Fibroblast of skin of scalp (primary cell): ENCODE measurements at places on chromosomes 3 and 15.
A peak's percentile ranks its signal among the peaks of the same experiment; 100 is the strongest.

GRCh38 chr3:31432897-31433678, 99.6 kb upstream of the STT3B start:
- DNase-seq, result no peak

DNA sequence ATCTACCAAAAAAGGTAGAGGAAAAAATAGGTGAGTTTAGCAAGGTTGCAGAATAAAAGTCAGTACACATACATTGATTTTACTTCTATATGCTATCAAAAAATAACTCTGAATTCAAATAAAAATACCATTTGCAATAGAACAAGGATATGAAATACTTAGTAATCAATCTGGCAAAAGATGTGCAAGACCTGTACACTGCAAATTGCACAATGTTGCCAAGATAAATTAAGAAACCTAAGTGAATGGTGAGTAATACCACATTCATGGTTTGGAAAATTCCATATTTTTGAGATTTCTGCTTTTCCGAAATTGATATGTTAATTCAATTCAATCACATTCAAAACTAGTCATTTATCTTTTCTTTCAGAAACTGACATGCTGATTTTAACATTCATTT, 464.8 kb downstream of the EPHA3 start:
- no peak for DNase-seq

DNA sequence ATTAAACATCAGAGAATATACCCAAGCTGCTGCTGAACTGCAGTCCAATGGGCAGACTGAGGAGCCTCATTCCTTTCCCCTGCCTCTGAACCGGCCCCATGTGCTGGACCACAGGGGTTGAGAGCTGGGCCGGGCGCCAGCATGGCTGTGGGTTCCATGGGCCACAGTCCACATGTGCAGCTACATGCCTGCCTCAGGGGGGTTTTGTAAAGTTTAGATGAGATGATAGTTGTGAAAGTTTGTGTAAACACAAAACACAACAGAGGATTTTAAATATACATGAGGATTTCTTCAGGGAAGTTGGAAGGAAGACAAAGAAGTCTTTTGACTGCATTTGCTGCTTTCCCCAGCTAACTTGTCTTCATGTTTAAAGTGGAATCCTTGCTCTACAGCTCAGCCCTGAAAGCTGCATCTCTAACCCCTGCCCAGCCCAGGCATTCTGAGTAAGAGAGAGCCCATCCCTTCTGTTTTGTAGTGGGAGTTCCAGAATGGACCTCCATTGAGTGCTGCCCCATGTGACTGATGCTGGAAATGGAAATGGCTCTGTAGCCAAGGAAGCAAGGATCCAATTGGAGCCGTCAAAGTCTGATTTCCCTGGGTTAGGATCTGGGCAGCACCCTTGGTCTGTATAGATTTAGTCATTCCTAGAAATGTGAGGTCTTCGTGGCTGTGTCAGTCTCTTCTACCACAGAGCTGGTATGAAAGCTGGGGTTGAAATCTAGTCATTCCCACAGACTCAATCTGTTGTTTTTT, 17.5 kb downstream of the SLC12A8 start:
- peak; percentile 93 for DNase-seq

DNA sequence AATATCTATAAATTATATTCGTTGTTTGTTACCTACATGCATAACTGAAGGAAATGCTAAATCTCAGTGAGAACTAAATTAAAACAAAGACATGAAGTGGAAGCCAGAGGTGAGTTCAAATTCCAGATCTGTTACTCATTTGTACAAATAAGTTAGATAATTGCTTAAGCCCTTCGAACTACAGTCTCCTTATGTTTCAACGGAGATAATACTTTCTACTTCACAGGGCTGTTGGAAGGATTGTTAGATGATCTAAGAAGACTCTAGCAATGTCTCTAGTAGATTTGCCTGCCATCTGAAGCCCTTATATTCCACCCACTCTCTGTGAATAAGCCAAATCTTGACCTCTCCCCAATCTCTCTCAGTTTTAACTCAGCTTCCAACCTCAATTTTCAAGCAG, 125.8 kb downstream of the P2RY1 start:
- DNase-seq, result no peak

DNA sequence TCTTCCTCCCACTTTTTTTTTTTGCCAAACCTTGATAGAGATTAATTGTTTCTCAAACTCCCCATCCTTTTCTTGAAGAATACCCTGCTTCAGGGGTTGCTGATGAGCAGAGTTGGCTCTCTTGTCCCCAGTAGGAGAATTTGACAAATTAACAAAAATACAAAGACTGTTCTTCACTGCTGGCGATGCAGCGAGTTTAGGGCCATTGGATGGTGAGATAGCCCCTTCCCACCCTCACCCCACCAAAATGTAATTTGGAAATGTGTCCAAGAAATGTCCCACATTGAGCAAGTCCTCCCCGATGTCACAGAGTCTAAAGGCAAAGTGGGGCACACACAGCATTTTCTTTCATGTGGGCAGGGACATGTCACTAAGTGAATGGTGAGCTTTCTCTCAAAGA, 136.0 kb upstream of the RARB start:
- no peak for DNase-seq

DNA sequence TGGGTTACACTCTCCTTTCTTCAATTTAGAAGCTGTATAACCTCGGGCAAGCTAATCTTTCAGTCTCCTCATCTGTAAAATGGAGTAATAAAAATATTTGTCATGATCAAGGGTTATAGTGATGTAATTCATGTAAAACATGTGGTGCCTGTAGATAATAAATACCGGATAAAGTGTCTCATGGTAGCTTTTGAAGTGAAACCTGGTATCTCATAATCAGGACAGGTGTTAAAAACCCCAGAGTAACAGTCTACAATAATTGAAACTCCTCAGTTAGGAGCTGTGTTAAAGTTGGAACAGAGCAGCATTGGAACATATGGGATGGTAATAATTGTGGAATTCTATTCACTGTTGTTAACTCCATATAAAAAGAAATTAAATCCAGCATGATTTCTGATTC, 884 bp upstream of the KNL1 start:
- DNase-seq, result no peak

DNA sequence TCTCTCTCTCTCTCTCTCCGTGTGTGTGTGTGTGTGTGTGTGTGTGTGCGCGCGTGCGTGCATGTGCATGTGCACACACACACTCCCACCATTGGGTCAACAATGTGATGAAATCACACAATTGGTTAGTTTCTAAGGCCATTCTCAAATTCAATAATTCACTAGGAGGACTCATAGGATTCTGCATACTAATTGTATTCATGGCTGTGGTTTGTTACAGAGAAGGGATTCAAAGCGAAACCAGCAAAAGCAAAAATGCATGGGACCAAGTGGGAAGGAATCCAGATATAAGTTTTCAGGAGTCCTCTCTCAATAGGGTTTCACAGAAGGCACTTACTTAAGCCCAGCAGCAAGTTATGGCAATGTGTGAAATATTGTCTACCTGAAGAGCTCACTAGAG, 515.0 kb downstream of the PYDC2 start:
- DNase-seq, result no peak

DNA sequence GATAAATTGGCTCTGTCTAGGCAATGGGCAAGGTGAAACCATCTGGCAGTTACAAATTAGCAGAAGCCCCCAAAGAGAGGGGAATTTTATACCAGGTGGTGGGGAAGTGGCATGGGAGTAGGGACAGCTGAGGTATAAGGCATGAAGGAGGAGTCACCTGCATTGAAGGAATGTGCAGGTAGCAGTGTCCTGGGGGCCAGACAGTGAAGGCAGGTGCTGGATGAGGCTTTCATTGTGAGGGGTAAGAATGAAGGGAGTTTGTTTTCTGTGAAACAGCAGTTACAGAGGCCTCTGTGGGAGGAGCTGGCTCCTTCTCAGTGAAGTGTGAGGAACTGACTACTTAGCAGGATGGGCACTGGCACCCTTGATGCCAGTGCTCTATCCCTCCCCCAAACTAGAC, 19.1 kb upstream of the PXYLP1 start:
- no peak for DNase-seq

GRCh38 chr3:187811585-187812250, 66.5 kb upstream of the BCL6 start:
- peak; percentile 53 for DNase-seq

DNA sequence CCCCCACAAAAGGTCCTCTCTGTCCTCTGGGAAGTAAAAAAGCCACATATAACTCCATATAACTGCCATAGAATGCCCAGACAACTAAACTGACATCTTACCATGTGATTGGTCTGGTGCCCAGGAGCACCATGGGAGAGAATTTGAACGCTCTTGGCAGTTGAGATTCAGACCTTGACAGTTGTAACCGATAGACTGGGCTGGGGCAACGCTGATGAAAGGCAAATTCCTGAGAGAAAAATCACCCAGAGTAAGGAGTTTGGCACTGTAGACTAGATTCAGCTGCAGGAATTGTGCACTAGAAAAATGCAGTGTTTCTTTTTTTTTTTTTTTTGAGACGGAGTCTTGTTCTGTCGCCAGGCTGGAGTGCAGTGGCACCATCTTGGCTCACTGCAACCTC, 240.5 kb downstream of the SOX2 start:
- DNase-seq, result peak; percentile 27

DNA sequence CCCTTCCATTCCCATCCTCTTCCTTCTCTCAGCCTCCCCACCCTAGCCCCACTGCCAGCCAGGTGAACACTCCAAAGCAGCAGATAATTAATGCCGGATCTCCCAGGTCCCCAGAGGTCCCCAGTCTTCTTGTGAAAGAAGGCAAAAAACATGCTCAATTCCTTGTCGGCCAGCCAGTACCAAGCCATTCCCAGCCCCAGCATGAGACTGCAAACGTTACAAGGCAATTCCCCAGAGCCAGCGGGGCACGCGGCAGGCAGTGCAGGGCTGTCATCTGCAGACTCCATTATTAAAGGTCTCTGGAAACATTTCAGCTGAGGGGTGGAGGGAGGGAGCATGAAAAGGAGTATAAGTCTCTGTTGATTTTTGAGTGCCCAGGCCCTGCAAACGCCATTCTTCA, 117.8 kb downstream of the XXYLT1 start:
- peak; percentile 59 for DNase-seq

DNA sequence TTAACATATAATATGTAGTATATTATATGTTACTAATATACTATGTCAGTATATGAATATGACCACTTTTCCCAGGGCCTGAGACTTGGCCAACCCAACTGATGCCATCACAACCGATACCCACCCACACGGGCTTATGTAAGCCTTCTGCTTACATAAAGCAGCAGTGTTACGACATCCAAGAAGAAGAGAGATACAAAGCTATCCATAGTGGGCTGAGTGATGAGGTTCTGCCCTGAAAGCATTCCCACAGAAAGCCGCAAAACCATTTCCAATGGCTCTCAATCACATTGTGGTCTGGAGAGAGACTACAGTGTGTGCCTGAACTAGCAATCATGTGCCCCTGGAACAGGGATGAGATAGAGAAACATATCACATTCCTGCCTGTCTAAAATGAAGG, 177.9 kb downstream of the PLOD2 start:
- no peak for DNase-seq

DNA sequence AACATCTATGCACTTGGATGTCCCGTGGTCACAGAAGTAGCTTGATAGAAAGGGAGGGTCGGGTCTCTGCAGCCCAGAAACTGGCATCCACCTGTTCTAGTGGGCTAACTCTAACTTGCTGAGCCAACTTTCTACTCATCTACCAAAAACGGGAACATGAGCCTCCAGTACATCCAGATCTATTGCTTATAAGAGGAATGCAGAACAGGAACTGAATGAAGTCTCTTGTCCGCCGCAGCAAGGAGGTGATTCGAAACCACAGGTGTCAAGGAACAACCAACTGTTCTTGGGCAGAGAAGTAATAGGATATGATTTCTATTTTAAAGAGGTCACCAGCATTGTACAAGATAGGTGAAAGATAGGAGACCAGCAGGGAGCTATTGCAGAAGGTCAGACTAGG, 17.9 kb downstream of the TERC start:
- no peak for DNase-seq

DNA sequence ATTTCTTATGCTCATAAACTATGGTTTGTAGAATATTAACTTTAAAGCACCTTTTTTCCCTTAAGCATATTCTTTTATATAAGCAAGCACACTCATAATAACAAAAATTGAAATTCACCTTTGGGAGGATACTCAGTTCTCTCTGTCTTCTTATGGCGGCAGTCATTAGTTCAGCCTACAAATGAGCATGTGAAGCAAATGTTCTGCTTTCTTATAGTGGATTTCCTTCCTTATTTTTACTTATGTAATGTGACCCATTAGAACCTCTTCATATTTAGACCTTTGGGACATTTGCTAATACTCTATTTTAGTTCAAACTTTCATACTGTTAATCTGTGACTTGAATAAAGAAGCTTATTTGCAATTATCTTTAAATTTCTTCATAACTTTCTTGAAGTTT, at the start of gene P2RY13:
P2RY13 (minus strand) TSS at position 187 of the 400 bp plus-strand sequence; CDS start at position 166, 21 bp downstream.
- DNase-seq, result no peak

GRCh38 chr15:40161693-40162391, 973 bp downstream of the BUB1B start:
- DNase-seq, result no peak

GRCh38 chr3:196712514-196713413, 587 bp downstream of the PIGX start:
- DNase-seq, result peak; percentile 46

DNA sequence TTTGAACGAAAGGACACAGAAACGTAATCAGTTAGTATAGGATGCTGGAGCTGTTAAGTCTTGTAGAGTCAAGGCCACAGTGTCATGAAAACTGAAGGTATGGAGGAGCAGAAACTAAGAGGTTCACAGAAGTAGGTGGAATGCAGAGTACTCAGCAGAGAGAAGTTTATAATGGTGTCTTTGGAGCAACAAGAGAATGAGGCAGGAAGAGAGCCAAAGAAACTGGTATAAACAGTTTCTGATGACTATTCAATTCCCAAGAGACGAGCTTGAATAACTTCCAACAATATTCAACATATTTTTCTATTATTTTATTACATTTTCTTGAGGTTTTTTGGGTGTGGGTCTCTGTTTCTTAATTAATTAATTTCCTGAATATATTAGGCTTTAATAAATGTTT, 29.6 kb downstream of the GALK2 start:
- peak; percentile 29 for DNase-seq

- DNase-seq, result no peak
Measured at GRCh38 chr3:10375296-10376053, 54.6 kb upstream of the SEC13 start.
